ENCODE measurements at places on chromosomes 1 and 21.

DNA sequence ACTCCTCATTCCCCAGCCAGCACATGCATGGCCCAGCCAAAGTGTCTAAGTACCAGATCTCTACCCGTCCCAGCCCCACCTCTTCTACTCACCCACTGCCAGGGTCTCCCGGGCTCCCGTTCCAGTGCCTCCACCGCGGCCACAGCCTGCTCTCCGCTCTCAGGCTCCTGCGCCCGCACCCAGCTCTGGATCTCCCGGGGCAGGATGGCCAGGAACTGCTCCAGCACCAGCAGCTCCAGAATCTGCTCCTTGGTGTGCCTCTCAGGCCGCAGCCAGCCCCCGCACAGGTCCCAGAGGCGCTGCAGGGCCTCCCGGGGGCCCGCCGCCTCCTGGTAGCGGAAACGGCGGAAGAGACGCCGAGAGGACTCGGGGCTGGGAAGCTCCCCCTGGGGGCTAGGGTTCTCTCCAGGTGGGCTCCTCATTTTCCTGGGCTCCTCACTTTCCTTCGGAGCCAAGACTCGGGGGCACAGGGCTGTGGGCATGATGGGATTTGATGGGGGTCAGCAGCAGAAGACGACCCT lies 2.5 kb downstream of the ZNF496 start:
- no peak for DNase-seq

- DNase-seq = no peak
Observed at GRCh38 chr1:156194300-156194652, 372 bp downstream of the SLC25A44 start.

DNA sequence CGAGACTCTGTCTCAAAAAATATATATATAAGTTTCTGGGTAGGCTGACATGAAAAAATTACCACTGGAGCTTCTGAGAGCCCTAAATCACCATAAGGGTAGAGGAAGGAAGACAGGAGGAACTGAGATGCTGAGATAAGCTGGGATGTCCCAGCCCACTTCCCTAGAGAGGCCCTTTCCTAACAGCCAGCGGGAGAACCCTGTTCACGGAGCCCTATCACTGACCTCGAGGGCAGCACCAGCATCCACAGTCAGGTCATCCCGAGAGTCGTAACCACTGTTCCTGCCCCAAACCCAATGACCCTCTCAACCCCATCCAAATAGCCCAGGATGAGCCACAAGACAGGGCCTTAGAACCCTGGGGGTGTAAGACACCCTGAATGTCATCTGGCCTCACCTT lies 77.5 kb downstream of the CD34 start:
- no peak for DNase-seq

DNA sequence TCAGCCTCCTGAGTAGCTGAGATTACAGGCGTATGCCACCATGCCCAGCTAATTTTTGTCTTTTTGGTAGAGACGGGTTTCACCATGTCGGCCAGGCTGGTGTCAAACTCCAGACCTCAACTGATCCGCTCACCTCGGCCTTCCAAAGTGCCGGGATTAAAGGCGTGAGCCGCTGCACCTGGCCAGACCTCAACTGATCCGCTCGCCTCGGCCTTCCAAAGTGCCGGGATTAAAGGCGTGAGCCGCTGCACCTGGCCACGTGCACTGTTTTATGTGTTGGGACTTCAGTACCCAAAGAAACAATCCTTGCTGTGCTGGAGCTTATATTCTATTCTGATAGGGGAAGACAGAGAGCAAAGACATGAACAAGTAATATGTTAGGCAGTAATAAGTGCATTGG lies 10.1 kb downstream of the TRAF5 start:
- DNase-seq = no peak

DNA sequence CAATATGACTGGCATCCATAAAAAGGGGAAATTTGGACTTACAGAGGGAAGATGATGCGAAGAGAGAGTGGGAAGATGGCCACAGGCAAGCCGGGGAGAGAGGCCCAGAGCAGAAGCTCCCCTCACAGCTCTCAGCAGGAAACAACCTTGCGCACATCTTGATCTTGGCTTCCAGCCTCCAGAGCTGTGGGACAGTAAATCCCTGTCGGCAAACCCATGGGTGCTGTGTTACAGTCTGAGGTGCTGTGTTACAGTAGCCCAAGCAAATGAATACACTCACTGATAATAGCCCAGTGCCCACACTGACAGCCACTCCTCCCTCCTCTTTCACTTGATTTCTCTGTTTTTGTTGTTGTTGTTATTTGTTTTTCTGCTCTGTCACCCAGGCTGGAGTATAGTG lies 22.4 kb downstream of the CDCA8 start:
- DNase-seq = no peak

DNA sequence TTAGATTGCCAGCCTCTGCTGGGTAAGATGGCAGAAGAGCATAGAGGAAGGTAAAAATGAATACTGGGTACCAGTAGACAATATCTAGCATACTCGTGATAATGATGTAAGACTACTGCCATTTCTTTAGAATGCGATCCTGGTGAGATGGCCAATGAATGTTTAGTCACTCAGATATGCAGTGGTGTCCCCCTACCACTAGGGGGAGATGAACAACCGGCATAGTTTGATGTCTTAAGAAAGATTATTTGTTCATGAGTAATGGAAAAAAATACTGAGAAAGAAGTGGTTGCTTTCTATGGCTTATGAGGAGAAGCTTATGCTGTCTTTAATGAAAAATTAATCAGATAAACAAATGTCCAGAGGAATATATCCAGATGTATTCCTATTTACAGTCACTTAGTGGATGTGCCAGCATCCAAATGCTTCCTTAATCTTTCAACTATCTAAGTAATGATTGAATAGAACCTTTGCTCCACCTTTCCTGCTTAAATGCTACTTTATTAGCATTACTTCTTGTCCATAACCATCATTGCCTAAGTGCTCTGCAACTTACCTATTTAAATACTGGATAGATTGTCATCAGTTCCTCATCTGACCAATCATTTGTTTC lies 256.6 kb downstream of the ST6GALNAC3 start:
- no peak for DNase-seq

DNA sequence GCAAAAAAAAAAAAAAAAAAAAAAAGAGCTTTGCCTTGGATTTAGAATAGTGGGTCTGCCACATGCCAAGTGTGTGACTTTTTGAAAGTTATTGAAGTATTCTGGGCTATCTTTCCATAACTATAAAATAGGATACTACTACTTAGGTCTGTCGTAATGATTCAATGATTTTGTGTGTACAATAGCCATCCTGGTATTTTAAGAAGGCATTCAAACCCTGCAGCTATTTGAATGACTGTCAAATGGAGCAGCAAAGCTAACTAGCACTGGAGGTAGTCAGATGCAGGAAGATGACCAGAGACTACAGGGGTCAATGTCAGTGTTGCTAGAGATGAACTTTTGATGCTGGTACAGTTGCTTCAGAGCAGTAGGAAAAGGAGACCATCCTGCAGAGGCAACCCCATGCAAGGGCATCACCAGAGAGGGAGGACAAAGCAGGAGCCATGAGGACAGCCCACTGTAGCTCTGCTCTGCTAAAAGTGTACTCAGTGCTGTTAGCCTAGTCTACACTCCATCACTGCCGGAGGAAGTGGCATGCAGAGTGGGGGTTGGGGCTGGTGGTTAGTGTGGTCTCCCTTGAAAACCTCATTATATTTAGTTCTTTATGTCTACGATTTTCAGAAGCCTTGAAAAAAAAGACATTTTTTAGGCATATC lies 29.0 kb downstream of the DUSP10 start:
- peak; percentile 34 for DNase-seq

DNA sequence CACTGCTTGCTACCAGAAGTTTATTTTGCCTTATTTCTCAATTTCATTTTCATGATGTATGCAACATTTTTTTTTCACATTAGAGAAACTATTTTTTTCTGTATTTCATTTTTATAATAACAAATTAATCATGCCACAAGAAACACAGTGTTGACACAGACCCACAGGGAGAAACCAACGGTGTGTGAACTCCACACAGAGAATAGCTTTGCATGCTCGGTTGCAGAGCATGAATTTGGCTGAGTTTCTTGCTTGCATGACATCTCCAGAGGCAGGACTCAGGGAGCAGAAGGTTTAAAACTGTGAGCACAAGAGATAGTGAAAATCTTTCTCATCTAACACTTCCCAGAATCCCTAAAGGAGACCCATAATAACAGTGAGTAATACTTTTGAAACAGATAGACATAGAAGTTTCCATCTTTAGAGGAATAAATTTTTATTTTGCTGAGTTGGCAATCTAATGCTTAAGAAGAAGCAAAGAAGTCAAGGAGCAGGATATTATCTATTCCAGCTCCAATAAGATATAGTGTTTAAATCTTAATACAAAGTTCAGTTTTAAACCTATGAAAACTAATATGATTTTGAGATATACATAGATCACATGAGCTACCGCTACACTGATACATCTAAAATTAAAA lies 890.9 kb downstream of the MRPL39 start:
- DNase-seq = no peak
